ENCODE measurements at places on chromosomes 7 and 10. TPM values are rescaled to one million over a fixed set of nuclear protein-coding genes. Genes with fewer than 3 reads are reported as not detected.

DNA sequence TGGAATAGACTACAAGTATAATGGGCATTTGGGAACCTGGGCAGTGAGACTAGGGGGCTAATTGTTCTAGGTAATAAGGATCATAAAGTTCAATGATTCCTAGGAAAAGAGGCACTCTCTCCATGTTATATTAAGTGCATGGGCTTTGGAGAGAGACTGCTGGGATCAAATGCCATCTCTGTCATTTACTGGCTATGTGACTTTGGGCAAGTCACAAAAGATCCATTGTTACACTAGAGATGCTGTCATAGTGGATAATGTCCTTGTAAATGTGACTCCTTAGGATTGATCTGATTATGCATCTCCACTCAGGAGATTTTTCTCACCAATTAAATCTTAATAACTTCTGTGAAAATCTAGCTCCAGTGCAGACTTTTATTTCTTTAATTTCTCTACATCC lies 156.3 kb upstream of the CACNA2D1 start:
- H3K27ac ChIP-seq: no peak overlapping the region
- H3K36me3 ChIP-seq: no peaks in the 10 kb centered on the region
- DNase-seq: no peak
- H3K4me1 ChIP-seq: no peaks in the 10 kb centered on the region

- no peak for DNase-seq
- H3K4me3 ChIP-seq: no peak overlapping the region
- no peak overlapping the region for H3K27ac ChIP-seq
Observed at GRCh38 chr7:110675383-110676103, 415.4 kb upstream of the LRRN3 start.

Gene ARMC3
- polyA plus RNA-seq: not detected

Gene OLAH
- polyA plus RNA-seq: 1.2 TPM

Gene RSBN1L
- polyA plus RNA-seq: 9.4 TPM

Measured in spleen (tissue), 13 donors.